ENCODE measurements at places on chromosomes 6 and 20. TPM values are rescaled to one million over a fixed set of nuclear protein-coding genes. Genes with fewer than 3 reads are reported as not detected.
A peak's percentile ranks its signal among the peaks of the same experiment; 100 is the strongest.

DNA sequence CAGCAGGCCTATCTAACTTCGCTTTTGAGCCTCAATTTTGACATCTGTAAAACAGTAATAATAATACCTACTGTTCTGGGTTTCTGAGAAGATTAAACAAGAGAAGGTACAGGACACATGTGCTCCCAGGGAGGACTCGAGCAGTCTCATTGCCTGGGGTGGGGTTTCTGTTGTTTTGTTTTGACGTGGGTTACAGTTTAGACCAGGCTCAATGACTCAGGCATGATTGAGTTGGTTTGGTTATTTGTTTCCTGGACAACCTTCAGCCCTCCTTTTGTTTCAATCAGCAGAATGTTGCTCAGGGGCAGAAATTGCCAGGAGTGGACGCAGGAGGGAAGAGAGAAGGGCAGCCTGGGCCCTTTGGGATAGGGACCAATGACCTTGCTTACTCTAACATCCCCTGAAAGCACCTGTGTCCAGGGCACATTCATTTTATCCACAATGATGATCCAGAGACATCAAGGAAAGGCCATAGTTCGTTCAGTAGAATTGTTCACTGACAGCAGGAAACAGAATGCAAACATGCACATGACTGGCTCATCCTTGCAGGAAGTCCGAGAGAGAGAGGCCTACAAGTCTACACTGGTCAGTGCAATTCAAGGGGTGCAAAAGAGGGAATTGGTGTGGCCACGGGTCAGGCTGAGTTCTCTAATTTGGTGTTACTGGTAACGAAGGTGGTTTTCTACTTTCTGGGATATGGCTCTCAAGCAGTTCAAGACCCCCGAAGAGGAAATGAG lies 74.5 kb upstream of the MRPS10 start:
- peak; percentile 96 for DNase-seq

DNA sequence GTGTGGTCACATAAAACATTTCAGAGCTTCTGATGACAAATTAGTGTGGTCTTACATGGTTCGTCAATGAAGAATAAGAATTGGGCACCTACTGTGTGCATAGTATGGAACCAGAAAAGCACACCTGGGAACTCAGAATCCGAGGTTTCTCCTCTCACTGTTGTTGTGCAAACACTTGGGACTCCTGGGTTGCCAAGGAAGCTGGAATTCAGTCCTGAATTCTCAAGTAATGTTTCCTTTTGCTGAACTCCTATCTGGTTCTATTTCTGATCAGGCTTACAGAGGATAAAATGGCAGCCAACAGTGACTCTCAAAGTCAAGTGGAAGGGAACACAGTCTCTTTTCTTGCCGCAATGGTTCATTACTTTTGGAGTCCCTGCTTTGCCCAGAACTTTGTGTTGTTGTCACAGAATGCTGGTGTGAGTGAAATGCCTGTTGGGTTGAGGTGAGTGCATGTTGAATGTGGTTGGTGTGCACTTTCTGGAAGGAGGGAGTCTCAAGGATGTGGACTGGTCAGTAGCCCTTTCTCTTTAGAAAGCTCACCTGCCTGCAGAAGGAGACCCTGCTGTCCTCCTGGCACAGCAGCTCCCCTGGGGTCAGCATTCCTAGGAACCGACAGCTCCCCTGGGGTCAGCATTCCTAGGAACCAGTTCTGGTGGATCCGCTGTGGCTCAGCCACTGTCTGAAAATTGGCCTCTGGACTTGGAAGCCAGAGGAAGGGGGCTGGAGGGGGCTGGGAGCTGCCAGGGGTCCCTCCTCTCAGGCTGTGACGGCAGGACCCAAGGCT lies 1.4 kb downstream of the UNC93A start:
- peak; percentile 17 for DNase-seq

GRCh38 chr6:134816780-134817179 lies 133.1 kb downstream of the ALDH8A1 start:
- peak; percentile 74 for DNase-seq

Gene SLC22A16
- not detected for total RNA-seq

DNA sequence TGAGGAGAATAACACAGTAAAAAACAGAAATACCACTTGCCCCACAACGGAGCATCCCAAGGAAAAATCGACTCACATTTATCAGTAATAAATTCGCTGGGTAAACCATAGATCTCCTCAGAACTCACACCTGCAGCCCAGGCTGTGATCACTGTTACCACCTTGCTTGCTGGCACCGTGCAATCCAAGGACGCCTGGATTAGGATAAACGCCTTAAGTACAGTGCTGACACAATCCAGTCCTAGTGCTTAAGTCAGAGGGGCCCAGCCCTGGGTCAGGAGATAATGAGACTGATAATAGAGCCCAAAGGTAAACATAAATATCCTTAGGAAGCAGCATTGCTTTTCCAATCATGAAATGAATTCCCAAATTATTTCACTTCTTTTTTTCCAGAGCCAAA lies 62.5 kb downstream of the EPB41L2 start:
- no peak for DNase-seq

GRCh38 chr20:50227506-50227905 lies 36.9 kb downstream of the CEBPB start:
- DNase-seq, result no peak

DNA sequence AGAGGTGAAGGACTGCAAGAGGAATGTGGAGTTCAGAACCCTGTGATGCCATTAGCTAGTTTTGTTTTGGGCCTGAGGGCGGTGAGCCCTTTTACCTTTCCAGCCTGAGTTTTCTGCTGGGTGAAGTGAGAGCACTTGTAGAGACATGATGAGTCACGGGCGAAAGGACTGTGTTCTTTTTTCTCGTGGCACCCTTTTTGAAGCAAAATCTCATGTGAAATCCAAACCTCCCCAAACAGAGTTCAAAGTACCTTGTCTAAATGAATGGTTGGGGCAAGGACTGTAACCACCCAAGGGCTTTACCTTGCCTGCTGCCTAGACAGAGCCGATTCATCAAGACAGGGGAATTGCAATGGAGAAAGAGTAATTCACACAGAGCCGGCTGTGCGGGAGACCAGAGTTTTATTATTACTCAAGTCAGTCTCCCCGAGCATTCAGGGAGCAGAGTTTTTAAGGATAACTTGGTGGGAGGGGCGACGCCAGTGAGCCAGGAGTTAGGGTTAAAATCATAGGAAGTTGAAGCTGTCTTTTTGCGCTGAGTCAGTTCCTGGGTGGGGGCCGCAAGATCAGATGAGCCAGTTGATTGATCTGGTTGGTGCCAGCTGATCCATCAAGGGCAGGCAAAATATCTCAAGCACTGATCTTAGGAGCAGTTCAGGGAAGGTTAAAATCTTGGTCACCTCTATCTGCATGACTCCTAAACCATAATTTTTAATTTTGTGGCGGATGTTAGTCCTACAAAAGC lies 25.8 kb downstream of the SAMD5 start:
- DNase-seq, result peak; percentile 41

- DNase-seq, result peak; percentile 93
Observed at GRCh38 chr20:53899351-53900167, 170.8 kb downstream of the BCAS1 start.

- DNase-seq, result no peak
Observed at GRCh38 chr6:169975286-169975685, 223.9 kb downstream of the ERMARD start.

DNA sequence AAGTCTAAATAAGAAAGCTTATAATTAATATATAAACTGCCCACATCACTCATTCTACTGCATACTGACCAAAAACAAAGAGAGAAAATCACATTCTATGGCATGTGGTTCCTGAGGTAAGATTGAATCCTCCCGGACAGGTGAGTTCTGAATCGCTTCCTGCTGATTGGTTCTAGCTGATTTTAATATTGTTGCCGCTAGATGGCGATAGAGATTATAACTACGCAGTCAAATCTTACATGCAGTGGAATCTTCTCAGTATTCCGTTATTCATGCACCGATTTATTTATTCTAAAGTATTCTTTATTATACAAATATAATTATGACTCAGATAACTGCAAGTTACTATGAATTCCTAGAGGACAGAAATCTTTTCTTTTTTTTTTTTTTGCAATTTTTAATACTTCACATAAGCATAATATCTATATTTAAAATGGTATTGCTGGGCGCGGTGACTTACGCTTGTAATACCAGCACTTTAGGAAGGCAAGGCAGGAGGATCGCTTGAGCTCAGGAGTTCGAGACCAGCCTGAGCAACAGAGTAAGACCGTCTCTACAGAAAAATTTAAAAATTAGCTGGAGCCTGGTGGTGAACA lies 24.2 kb upstream of the TMX4 start:
- DNase-seq, result peak; percentile 67

DNA sequence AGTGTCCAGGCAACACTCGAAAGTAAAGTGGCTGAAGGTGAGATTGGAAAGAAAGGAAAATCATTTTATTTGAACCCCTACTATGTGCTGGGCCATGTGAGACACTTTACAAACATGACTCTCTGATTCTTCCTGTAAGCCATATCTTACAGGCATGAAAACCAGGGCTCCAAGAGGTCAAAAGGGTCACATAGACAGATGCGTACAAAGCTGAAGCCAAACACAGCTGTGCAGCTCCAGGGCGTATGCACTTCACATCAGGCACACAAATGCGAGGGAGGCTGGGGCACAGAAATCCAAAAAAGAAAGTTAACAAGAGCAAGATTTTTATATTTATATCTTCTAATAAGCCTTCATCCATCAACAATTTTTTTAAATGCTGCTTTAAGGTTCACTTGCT lies 176.5 kb downstream of the PHACTR1 start:
- DNase-seq, result no peak

GRCh38 chr20:26163890-26164289 lies 467.2 kb upstream of the ZNF337 start:
- peak; percentile 78 for DNase-seq

- DNase-seq, result no peak
Observed at GRCh38 chr6:108446629-108447150, 114.0 kb upstream of the FOXO3 start.

DNA sequence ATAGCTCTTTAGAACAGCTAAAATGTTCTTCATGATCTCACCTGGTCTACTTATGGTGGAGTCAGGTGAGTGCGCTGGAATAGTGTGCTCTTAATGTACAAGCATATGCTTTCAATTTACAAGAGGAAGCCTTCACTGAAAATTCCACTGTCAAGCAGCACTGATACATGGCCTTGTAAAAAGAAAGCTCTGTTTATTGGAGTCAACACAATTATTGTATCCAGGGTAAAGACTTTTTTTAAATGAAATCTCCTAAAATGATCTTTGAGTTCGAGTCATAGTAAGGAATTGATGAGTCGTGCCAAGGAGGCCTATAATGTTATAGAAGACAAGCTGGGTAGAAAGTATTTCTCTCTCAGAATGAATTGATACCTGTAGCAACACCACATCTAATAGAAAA lies 41.6 kb upstream of the CARMIL1 start:
- DNase-seq, result peak; percentile 16

DNA sequence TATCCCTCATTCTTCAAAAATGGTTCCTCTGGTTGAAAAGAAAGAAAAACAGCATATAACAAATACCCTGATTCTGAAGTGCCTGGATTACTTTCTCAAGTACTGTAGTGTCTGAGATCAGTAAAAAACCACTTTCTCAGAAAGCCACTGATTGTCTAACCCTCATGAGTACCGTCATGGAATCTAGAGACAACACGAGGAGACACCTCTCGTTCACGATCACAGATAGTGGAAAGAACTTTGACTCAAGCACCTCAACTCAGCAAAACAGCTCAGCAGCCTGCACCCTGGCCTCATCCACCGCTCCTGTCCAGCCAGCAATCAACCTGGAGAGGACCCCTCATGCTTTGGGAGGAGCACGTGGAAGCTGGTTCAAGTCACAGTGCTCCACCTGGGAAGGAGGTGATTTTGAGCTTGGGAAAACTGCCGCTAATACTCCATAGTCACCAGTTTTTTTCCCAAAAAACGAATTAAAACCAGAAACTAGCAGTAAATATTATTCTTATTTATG lies 1.0 kb downstream of the SCML4 start:
- no peak for DNase-seq

Measured in renal cortical epithelial cell (primary cell).